ENCODE measurements at places on chromosomes 16 and 17.
A peak's percentile ranks its signal among the peaks of the same experiment; 100 is the strongest.

- DNase-seq: no peak
Observed at GRCh38 chr17:69147460-69147859, 5.8 kb upstream of the ABCA6 start.

DNA sequence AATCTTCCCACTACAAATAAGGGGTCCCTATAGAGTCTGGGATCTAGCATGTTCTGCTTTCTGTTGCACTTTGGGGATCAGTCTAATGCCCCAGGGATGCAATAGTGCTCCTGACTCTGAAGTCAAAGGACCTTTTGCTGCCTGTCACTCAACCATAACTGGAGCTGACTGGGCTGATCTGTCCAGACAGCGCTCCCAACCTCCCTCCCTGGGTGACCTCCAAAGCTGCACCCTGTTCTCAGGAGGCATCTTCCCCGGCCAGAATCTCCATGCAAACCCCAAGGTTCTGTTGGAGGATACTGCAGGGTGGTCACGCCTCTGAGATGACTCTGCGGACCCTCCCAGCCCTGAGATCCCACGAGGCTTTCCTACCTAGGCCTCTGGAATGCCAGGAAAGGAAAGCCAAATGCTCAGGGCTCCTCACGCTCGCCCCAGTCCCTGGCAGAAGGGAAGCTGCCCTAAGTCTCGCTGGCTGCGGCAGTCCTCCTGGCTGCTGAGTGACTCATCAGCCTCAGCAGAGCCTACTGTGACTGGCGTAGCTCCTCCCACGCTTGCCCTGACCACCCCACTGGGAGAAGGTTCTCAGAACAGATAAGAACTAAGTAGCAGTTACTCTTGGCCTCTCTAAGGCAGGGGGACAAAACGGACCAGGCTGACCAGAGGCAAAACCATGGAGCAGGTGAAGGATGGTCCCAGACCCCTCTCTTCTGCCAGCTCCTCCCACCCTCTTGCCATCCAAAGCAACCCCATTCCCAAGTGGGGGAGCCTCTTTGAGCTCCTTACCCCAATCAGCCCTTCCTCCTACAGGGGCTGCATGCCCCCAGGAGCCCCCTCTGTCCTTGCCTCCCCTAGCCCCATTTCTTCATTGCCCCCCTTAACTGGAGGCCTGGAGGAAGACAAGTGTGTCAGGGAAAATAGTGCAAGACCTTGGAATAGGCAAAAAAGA is 124.1 kb upstream of the TNRC6C start:
- peak; percentile 25 for DNase-seq

DNA sequence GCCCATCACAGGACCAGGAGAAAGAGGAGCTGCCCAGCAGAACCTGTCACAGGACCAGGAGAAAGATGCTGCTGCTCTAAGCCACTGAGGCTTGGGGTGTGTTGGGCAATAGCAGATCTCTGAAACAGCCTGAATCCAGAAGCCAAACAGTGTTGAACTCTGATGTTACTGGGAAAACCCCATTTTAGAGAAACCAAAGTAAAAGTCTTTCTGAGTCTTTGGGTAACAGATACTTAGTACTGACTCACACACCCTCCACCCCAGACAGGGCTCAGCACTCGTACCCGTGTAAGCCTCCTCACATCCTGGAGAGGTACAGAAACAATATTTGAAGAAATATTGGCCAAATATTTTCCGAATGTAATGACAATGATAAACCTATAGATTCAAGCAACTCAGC is 82.8 kb upstream of the GNG13 start:
- DNase-seq: no peak

DNA sequence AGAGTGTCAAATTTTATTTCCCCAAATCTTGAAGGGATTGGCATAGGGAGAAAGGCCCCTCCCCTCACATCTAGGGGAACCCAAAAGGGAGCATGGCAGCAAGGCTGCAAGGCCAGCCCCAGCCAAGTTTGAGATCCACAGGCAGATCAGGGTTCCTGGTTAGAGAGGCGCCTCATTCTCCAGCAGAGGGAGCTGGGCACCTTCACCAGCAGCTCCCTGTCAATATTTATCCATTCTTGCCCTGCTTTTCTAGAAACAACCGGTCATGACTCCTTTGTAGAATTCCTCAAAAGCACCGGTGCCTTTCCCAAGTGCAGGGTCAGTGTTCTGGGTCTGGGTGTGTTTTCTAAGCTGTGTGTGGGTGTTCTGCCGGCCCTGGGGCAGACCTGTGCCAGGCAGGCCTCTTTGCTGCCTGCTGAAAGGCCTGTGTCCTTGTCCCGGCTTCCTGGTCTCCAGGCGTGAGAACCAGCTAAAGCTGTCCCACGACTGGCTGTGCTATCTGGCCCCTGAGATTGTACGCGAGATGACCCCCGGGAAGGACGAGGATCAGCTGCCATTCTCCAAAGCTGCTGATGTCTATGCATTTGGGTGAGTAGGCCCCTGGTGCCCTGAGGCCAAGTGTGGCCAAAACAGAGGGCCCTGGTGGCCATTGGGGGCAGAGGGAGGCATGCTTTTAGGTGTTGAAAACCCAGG is 21.2 kb upstream of the LGALS9 start:
- DNase-seq: no peak

DNA sequence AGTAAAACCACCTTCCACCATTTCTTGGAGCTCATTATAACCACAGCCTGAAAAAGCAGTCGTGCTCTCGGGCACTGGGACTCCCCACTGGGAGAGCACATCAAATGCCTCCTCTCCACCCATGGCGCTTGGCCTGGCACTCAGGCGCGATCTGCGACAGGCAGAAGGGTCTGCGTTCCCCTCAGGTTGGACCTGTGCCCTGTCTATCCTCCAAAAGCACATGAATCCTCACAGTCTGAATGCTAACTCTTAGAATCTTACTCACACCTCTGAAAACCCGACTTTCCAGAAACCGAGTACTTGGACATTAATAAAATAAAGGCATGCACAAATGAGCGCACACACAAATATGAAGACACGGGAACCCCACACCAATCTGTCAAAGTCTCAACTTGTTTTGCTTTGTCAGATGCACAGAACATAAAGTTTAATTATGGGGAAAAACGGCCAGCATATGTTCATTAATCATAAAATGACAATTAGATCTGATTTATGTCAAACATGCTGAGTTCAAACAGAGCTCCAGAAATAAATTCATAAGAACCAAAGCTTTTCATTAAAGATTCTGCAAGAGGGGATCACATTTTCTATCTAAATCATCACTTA is 20.5 kb upstream of the FAAP100 start:
- DNase-seq: no peak

GRCh38 chr17:45338996-45339535 is 22.2 kb upstream of the MAP3K14 start:
- no peak for DNase-seq

- no peak for DNase-seq
Observed at GRCh38 chr17:60094754-60095153, 16.0 kb upstream of the HEATR6 start.

GRCh38 chr16:87034317-87034716 is 282.9 kb downstream of the C16orf95 start:
- no peak for DNase-seq

GRCh38 chr17:78592991-78593329 is 15.8 kb upstream of the DNAH17 start:
- DNase-seq: no peak

DNA sequence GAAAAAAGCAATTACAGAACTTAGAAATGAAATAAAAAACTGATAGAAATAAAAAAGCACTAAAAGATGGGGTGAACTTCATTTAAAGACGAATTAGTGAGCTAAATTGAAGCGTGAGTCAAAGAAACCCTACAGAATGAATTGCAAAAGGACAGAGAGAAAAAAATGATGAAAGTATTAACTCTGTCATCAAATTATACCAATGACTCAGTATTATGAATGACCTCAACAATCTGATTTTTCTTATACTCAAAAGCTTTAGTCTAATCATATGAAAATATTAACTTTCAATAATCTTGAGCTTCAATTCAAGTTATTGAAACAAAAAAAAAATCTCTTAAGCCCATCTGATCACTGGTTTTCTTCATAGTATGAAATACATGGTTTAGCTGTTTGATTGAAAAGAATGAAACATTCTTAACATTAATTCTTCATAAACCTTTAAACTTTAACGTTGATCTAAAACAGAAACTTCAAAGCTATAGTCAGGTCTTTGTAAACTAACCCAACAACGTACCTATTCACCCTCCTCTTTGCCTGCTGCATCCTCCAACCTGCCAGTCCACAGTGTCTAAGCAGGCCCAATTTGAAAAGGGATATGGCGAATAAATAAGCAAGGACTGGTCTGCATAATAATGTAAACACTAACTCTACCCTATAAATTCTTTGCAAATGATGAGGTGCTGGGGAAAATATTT is 6.6 kb downstream of the ABCA5 start:
- DNase-seq: no peak

DNA sequence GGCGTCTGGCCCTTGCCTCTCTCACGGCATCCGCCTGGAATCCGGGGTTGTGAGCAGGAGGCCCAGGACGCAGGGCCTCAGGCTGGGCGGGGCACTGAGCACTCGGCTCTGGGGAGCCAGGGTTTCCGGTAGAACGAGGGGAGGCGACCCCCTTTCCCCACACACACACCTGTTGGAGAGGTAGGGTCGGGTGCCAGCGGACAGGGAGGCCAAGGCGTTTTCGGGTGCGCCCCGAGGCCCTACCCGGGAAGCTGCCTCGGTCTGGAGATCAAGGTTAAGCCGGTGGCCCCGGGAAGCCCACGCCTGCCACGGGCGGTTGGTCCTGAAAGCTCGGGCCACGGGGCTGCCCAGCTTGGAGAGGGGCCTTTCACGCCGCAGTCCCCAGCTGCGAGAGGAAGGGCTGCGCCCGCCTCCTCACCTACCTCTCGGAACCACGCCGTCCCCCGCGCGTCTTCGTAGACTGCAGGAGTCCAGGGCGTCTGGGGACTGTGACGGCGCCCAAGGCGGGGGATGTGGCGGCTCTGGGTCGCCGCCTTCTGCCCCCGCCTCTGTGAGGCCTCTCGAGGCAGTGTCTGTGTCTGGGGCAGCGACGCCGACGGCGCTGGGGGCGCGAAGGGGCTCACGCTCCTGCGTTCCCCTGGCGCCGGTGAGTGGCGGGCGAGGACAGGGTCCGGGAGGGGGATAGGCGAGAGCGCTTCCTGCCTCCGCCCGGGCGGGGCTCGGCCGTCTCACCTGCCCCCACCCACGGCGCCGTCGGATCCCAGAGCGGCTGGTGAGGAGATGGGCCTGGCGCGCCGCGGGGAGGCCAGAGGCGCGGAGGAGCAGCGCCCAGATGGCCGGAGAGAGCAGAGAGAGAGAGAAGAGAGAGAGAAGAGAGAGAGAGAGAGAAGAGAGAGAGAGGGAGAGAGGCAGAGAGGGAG is 20.3 kb upstream of the HOXB9 start:
- no peak for DNase-seq

DNA sequence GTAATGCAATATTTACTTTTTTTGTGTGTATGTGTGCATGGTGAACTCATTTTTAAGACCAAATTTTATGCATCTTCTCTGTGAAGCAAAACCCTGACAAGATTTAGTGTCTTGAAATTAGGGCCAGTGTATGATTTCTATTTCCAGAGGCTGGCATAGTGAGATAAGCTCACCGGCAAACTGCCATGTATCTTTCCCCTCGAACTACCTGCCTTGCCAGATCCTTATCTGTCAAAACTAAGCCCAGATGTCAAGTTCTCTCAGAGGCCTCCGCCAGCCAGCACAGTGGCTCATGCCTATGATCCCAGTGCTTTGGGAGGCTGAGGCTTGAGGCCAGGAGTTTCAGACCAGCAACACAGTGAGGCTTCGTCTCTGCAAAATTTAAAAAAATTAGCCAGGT is 10.0 kb downstream of the USP32 start:
- no peak for DNase-seq

DNA sequence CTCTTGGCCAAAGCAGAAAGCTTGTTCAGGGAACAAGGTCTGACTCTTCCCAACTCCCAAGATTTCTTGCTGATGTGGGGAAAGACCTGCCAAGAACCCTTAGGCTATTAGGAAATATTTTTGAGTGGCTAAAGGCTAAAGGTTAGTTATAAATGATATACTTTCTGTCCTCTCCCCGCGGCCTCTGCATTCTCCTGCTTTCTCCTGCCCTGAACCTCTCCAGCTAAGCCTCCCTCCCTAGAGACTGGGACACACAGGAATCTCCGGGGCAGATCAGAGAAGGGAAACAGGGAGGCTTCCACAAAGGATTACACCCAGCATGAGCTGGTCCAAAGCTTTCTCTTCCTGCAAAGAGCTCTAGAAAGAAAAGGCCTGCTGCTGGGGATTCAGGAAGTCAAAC is 2.3 kb downstream of the SLC43A2 start:
- no peak for DNase-seq

GRCh38 chr16:75371171-75371570 is 62.1 kb downstream of the CFDP1 start:
- no peak for DNase-seq

GRCh38 chr17:14748036-14748710 is 447.3 kb downstream of the HS3ST3B1 start:
- DNase-seq: no peak

GRCh38 chr17:64332502-64332901 is 58.2 kb downstream of the PECAM1 start:
- no peak for DNase-seq

GRCh38 chr16:53787423-53787822 is 83.5 kb downstream of the FTO start:
- DNase-seq: no peak

GRCh38 chr17:71502443-71502842 is 618.4 kb upstream of the SOX9 start:
- no peak for DNase-seq

GRCh38 chr17:3678821-3679530 is 10.4 kb downstream of the EMC6 start:
- DNase-seq: no peak

GRCh38 chr16:81448154-81449131 is 3.8 kb downstream of the CMIP start:
- no peak for DNase-seq

GRCh38 chr17:39204245-39204644 is 4.2 kb downstream of the RPL19 start:
- no peak for DNase-seq

- DNase-seq: no peak
Observed at GRCh38 chr16:56203052-56203451, 11.8 kb downstream of the GNAO1 start.

DNA sequence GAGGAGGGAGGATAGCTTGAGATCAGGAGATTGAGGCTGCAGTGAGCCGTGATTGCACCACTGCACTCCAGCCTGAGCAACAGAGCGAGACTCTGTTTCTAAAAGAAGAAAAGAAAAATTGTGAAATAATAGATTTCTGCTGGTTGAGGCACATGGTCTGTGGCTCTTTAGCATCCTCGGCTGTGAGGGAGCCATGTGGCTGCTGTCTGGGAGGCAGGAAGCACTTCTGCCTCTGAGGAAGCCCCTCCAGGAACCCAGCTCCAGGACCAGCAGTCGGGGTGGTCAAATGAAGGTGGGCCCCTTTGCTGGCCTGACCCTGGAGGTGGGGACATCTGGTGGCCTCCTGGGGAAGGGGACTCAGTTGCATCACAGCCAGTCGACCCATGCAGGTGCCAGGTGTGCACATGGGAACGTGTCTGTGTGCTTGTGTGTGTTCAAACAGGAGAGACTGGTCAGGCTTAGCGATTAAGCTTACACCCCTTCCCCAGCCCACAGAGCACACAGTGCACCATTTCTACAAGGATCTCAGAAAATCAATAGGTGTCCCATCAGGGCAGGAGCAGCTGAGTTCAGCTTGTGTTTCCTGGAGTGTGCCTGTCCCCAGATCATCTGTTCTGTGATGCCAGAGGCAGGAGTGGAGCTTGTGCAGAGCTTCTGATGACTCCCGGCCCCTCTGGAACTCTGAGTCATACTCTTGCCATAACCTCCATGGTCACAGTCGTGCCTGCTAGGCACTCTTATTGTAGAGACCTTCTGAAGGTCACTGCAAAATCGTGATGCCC is 24.3 kb upstream of the MGAT5B start:
- DNase-seq: no peak

Measured in GOT3 (cell line).